GM13976 (cell line): ENCODE measurements at places on chromosomes 4 and X.
A peak's percentile ranks its signal among the peaks of the same experiment; 100 is the strongest.

DNA sequence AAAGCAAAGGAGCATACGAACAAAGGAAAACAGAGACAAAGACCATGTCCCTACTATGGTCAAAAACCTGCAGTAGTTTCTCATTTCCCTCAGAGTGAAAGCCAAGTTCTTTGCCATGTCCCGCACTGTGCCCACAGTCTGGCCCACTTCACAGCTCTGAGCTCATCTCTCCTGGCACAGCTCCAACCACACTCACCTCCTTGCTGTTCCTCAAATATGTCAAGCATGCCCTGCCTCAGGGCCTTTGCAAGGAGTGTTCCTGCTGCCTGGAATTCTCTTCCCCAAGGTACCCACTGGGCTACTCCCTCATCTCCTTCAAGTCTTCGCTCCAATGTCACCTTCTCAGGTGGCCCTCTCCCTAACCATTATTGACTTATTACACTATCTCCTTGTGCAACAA, 72.1 kb downstream of the COX18 start:
- no peak for DNase-seq

DNA sequence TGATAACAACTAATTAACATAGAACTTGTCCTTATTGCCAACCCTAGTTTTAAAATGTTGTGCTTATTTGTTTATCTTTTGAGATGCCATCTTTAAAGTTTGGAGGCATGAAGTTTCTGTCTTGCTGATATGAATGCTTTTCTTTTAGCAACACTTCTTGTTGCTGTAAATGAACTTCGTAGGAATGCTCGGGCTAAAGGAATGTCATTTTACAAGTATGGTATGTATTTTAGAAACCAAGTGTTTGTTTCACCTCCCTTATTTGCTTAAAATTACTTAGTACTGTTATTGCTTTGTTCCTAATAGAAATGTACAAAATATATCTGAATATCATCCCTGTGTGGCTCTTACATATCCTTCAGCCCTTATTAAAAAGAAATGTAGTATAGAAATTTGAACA, 76.1 kb downstream of the SLC30A9 start:
- no peak for DNase-seq

DNA sequence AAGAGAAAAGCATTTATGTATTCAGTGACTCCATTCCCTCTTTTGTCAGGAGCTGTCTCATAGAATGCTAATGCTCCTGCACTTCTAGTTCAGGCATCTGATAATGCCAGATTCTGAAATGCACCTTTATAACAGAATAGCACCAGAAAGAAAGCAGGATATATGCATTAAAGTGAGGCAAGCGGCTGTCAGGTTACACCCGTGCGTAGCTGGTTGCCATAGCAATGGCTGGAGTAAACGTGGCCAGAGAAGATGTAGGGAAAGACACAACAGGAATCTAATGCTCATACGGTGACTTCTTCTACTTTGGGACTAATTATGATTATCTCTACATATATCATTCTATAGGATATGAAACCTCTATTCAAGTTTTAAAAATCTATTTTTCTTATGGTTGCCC, 5.9 kb downstream of the EMCN start:
- DNase-seq = no peak

- no peak for DNase-seq
Measured at GRCh38 chrX:133543654-133544053, 128.4 kb upstream of the GPC4 start.

- no peak for DNase-seq
Measured at GRCh38 chrX:110563282-110563681, 204.6 kb downstream of the RTL9 start.

- DNase-seq = no peak
Measured at GRCh38 chrX:15382813-15383212, 1.4 kb downstream of the VEGFD start.

DNA sequence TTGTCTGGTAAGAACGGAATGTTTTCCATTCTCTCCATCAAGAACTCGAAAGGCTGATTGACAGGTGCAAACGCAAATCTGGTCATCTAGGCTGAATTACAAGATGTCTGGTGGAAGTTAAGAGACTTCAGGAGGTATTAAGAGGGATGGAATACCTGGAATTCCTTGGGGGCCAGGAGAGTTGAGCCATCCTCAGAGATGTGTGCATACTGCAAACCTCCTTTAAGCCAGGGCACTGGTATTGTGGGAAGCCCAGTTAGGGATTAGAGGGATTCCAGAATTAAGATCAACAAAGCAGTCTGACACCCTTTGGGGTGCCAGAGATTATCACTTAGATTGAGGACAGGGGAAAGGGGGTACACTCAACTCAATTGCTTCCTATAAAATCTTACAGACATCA, 151.4 kb downstream of the VCX3A start:
- no peak for DNase-seq

GRCh38 chr4:99457270-99457669, 22.1 kb upstream of the ADH7 start:
- no peak for DNase-seq

DNA sequence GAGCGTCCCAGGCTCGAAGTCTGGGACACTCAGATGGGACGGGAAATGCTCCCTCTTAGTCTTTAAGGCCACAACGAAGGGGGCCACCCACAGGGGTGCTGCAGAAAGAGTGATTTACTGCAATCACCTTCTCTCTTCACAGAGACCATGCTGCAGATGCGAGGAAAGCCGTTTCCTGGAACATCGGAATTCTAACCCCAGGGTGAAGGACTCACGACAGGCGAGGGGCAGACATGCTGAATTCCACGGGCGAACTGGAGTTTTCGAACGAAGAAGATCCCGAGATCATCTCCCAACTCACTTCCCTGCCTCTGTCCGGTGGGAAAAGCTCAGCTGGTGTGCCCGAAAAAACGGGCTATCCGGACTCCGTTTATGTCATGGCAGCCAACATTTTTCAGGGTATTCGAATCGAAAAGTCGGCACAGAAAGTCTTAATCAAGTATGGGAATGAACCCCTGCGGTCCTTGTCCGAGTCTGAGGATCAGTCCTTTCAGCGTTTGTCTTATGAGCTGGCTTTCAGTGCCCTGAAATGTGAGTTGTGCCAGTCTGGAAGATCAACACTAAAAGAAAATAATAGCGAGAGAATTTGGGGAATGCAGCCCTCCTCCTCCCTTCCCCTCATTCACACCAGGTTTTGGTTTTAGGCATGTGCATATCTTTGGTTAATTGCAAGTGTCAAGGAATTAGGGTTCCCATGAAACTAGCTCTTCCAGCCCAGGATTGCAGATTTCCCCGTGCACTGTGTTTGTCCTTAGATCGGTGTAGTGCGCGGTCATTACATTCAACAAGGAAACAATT, 905 bp downstream of the NSUN7 start:
- DNase-seq = no peak

DNA sequence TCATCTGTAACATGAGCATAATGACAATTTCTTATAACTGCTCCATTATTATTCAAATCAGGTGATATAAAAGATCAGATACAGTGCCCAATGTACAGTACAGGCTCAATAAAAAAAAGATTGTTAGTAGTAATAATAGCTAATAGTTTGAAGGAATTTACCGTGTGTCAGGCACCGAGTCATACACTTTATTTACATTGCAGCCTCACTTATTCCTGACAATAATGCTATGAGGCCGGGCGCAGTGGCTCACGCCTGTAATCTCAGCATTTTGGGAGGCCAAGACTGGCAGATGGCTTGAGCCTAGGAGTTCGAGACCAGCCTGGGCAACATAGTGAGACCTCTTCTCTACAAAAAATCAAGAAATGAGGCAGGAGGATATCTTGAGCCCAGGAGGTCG, 10.1 kb upstream of the MAP7D3 start:
- no peak for DNase-seq

DNA sequence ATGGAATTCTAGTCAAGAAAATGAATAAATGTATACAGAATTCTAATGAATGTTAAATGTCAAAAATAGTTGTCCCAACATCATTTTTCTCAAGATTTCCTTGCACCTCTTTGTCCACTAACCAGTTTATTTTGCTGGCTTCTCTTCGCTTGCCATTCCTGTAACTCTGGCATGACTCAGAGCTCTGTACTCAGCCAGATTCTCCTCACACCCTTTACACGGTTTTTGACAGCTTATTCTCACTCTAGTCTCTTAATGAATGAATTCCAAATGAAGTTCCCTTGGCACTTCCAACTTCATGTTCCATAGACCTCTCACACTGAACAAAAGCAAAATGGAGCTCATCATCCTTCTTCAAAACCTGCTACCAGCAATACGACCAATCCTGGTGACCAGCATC, 419.3 kb upstream of the SLIT2 start:
- DNase-seq = no peak

- no peak for DNase-seq
Measured at GRCh38 chr4:74056858-74057562, 18.5 kb upstream of the CXCL3 start.

- DNase-seq = peak; percentile 41
Measured at GRCh38 chr4:6885953-6886557, 23.6 kb upstream of the TBC1D14 start.

DNA sequence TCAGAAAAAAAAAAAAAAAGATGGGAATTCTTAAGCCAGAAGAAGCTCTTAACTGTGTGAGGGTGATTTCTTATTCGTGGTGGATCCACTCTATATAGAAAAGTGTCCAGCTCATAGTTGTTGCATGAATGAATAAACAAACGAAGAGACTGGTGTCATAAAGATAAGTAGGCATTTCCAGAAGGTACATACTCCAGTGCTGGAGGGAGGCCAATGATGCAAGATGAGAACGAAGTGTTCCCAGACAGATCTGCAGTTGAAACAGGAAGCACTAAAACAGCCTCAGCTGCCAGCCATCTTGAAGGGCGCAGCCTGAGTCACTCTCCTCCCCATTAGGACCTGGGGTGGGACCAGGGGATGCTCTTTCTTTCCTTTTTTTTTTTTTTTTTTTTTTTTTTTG, 47.4 kb upstream of the HOPX start:
- no peak for DNase-seq

GRCh38 chrX:154040863-154041262, 21.2 kb upstream of the IRAK1 start:
- no peak for DNase-seq
